ENCODE measurements at places on chromosomes 11 and 22.

DNA sequence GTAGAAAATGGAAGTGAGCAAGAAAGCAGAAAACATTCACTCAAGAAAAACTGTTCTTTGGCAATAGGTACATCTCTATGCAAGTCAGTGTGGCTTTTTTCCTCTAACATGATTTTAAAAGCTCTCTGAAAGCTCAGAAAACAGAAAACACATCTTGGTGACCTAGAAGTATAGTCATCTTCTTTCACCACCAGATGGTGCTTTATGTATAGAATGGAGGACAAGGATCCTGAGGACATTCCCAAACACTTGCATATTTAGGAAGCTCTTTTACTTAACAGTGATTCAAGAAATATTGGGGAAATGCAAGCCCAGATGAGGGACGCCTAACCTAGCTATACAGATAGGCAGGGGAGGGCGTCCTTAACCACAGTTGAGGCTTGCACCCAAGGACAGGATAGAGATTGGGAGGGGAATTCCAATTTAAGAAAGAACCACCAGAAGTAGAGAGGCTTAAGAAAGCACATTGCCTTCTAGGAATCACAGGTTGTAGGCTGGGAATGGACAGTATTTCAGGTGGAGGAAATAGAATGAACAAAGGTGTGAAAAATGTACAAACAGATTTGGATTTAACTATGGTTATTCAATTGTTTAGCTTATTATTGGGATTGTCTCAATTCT is 13.8 kb upstream of the CCDC81 start:
- no peak for DNase-seq

DNA sequence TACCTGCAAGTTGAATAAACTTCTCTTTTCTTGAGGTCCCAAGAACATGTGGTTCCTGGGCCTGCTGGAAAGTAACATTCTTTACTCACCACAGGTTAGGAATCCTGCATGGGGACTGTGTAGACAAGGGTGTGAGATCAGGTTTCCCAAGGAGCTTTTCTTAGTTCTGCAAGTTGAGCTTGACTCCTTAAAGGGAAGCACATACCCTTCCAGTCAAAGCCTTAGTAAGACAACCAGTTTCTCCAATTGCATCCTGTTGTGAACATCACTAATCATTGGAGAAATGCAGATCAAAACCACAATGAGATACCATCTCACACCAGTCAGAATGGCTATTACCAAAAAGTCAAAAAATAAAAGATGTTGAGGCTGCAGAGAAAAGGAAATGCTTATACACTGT is 48.3 kb upstream of the PAK1 start:
- DNase-seq: no peak

DNA sequence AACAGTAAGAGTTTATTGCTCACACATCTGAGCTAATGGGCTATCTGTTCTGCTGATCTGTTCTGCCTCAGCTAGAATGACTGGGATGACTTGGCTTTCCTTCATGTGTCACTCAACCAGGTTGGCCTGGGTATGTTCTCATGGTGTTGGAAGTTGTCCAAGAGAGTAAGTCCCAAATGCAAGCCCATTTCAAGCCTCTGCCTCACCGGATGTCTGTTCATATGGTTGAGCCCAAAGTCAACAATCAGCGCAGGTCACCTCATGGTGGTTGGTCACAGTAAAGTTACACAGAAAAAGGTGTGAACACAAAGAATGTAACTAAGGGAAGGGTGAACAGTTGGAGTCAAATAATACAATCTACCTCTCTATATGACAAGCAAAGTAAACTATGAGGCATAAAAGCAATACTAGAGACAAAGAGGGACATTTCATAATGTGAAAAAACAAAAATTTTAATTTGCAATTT is 1.9 kb downstream of the GDPD4 start:
- DNase-seq: no peak

DNA sequence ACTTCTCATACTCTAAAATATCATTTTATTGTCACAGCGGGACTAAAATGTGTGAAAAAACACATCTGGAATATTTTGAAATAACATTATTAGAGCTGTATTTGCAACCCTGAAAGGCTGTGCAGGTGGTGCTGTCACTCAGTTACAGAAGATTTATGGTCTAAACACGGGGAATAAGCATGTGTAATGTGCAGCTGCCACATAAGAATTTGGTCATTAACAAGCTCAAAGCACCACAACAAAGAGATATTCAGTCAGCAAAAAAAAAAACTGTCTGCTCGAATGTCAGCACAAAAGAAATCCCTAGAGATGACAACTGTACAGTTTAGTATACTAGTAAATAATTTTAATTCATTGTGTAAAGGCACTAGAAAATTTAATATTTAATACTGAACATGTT is 31.3 kb downstream of the TMEM123 start:
- DNase-seq: no peak

GRCh38 chr11:46611526-46612304 is 5.3 kb downstream of the HARBI1 start:
- no peak for DNase-seq

- DNase-seq: no peak
Observed at GRCh38 chr22:41302811-41303210, 1.5 kb downstream of the ZC3H7B start.

- no peak for DNase-seq
Observed at GRCh38 chr11:112837162-112837826, 123.9 kb upstream of the NCAM1 start.

- no peak for DNase-seq
Observed at GRCh38 chr11:21768388-21768787, 424.5 kb upstream of the ANO5 start.

DNA sequence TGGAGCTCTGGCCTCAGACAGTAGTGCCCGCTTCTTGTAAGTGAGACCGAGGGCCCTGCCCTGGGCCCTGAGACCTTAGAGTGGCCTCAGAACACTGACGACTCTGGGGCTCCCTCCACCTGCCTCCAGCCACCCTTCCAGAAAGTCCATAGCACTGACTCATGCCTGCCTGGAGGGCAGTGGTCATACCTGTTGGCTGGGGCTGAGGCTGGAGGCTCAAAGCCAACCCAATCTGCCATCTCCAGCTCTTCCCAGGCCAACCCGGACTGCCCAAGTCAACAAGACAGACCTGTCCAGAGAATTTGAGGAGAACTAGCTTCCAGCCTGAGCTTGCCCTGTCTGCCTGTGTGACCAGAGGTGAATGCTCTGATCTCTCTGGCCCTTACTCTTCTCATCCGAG is 66.9 kb upstream of the TTLL12 start:
- DNase-seq: no peak

GRCh38 chr11:130458410-130458729 is 9.9 kb downstream of the ADAMTS15 start:
- no peak for DNase-seq

DNA sequence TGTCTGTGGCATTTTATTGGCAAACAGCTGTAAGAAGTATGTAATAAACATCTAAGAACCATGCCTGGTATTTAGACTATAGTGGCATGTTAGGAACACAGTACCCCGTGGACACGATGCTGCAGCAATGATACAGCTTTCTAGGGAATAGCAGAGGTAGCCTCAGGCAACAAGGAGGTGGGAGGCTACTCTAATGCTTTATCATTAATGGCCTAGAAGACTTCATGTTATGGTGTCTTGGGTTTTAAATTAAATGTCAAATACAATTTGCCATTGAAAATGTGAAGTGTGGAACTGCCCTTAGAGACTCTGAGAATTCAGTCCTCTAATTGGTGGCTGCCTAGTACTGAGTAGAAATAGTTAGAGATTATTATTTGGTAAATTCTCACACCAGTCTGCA is 516.9 kb downstream of the CNTN5 start:
- DNase-seq: no peak

DNA sequence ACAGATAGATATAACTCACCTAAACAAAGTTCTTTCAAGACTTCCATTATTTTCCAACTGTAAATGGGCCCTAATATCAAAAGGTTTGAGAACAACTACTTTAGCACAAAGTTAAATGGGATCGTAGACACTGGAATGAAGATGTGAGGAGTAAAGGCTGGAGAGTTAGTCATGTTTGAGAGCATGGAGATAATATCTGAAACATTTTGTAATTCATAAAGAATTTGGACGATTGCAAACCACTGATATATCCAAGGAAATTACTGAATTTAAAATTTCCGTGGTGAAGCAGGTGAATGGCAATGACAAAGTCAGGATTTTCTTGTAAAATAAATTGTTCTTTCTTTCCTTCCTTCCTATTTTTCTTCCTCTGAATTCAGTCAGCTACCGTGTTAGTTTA is 564.9 kb downstream of the CNTN5 start:
- DNase-seq: no peak

GRCh38 chr11:1765871-1766718 is 2.4 kb upstream of the CTSD start:
- DNase-seq: no peak

GRCh38 chr11:43758927-43759326 is 78.4 kb downstream of the HSD17B12 start:
- DNase-seq: no peak

- peak; percentile 72 for DNase-seq
Observed at GRCh38 chr22:46803031-46803880, 40.8 kb downstream of the TBC1D22A start.

DNA sequence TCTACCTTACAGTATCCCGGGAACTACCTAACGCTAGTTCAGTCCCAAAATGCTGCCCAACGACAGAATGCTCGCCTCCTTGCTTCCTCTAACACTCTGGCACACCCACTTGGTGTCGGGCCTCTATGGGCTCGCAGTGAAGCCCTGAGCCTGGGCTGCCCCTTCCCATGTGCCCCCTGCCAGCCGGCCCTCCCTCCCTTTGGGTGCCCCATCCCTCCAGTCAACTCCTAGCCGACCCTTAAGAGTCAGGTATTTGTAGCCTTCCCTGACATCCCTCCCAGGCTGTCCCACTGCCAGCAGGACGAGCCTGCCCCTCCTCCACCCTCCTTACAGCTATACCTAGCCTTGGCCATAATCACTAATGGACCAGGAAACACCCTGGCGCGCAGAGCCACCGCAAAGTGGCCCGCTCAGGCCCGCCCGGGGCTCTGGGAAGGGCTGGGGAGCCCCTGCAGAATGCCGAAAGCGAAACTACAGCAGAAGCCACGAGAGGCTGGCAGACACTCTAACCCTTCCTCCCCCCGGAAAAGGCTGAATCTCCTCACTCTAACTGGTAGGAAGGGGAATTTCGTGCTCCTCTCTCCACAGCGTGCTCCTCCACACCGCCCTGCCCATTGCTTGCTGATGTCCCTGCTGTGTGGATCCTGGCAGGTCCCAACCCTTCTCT is 8.2 kb downstream of the CBX7 start:
- DNase-seq: peak; percentile 58

GRCh38 chr11:2197771-2198520 is 26.3 kb upstream of the TH start:
- no peak for DNase-seq

DNA sequence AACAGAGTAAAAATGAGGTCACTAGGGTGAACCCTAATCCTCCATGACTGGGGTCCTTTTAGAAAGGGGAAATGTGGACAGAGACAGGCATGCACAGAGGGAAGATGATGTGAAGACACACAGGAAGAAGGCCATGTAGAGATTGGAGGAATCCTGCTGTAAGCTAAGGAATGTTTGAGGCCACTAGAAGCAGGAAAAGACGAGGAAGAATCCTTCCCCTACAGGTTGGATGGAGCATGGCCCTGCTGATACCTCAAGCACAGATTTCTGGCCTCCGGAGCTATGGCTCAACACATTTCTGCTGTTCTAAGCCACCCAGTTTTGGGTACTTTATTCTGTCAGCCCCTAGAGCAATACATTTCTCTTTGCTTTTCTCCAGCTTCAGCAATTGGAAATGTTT is 486.9 kb downstream of the MIAT start:
- DNase-seq: no peak

- DNase-seq: no peak
Observed at GRCh38 chr11:90197377-90197776, 25.5 kb downstream of the CHORDC1 start.

DNA sequence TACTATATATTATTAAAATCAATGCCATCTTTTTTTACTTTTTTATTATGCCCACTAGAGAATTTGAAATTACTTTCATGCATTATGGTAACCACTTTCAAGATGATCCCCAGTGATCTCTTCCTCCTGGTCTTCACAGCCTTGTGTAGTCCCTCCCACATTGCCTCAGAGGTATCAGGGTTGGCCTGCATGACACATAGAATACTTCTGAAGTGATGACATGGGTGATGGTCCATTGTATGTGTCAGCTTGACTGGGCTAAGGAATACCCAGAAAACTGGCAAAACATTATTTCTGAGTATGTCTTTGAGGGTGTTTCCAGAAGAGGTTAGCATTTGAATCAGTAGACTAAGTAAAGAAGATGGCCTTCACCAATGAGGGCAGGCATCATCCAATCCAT is 14.2 kb upstream of the ISX start:
- DNase-seq: no peak

GRCh38 chr11:83070044-83070701 is 1.5 kb downstream of the RAB30 start:
- no peak for DNase-seq

DNA sequence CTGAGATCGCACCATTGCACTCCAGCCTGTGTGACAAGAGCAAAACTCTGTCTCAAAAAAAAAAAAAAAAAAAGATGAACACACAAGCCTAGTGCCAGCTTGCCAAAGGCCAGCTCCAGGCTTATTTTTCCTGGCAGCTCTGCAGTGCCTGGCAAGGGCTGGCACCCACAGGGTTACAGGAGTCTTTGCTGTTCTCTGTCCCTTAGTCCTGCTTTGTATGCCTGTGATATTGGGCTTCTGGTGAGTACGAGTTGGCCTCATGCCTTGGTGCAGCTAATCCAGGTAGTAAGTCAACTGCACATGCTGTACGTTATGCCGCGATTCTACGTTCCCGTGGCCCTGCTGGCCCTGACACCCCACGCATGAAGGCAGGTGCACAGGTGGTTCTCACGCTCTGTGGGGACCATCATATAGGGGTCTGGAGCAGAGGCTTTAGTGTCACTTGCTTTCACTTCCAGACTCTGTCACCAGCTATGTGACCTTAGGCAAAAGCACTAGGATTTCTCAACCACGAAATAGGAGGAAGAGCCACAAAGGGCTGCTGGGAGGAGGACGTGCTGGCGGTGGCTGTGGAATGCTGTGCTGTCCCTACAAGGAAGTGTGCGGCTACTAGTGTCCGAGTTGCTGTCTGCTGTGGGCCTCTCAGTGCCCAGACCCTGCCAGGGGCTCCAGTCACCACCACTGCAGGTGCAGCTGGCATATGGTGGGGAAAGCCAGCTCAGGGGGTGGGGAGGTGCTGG is 21.4 kb upstream of the RASL10A start:
- DNase-seq: no peak

Measured in activated CD4-positive, CD25-positive, alpha-beta regulatory T cell treated with anti-CD3 and anti-CD28 coated beads, Interleukin-2, amount 50 U/mL, for 72 hours (primary cell).